ENCODE measurements at places on chromosomes 5 and 9.
A peak's percentile ranks its signal among the peaks of the same experiment; 100 is the strongest.

- DNase-seq, result peak; percentile 67
Measured at GRCh38 chr5:33588654-33589372, 148.0 kb downstream of the TARS1 start.

- DNase-seq, result no peak
Measured at GRCh38 chr5:7425830-7426229, 29.9 kb downstream of the ADCY2 start.

- no peak for DNase-seq
Measured at GRCh38 chr5:34042321-34042720, 692 bp downstream of the C1QTNF3 start.

GRCh38 chr9:27451207-27451797 lies 72.8 kb upstream of the IFNK start:
- DNase-seq, result no peak

GRCh38 chr5:38802125-38802524 lies 43.7 kb upstream of the OSMR start:
- no peak for DNase-seq

DNA sequence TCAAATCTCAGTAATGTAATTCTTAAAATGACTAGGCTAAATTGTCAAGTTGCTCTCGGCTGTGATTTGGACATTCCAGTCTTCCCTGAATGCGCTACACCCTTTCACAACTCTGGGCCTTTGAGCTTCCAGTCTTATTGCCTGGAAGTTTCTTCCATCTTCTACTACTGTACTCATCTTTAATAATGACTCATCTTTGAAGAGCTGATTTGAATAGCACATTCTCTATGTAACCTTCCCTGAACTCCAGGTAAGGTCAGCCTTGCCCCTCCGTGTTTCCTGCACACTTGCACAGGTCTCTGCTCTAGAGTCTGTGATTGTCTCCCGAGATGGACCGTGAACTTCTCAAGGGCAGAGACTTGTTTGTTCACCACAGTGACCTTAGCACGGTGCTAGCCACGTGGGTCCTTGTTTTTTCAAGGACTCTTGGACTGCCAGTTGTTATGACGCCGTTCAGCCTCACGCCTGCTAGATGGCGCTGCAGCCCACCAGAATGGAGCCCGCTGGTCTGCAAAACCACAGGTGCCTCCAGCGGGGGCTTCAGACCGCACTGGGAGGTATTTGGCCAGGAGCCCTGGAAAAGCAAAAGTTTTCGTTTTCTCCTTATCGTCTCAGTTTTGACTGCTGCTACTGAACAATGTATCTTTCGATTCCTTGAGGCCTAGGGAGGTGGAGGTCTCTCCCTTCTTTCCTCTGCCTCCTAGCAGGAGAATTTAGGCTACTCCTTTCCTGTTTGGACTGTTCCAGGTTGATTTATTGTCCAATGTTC lies 44.4 kb downstream of the SEC61B start:
- peak; percentile 86 for DNase-seq

DNA sequence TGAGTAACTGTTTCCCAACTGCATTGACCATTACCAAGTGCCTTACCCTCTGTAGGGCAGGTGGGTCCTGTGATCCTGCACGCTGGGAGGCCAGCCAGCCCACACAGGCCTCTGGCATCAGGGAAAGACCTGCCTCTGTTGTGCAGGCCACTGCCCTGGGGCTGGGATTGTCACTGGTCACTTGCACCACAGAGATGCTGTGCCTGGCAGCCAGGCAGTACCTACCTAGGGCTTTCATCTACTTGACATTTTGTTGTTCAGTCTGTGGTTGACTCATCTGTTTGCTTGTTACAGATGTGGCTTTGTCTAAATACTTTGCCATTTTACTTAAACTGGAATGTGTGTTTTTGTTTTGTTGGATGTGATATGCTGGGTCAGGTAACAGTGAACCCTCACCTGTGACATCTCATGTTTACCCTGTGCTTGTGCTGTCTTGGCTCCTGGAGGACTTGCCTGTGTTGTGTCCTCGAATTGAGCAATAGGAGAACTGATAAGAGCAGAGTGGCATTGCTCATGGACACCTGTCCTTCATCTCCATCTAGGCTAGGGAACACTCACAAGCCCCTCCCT lies 32.8 kb downstream of the SECISBP2 start:
- no peak for DNase-seq

- no peak for DNase-seq
Measured at GRCh38 chr5:21263361-21263760, 1275.4 kb upstream of the CDH18 start.

DNA sequence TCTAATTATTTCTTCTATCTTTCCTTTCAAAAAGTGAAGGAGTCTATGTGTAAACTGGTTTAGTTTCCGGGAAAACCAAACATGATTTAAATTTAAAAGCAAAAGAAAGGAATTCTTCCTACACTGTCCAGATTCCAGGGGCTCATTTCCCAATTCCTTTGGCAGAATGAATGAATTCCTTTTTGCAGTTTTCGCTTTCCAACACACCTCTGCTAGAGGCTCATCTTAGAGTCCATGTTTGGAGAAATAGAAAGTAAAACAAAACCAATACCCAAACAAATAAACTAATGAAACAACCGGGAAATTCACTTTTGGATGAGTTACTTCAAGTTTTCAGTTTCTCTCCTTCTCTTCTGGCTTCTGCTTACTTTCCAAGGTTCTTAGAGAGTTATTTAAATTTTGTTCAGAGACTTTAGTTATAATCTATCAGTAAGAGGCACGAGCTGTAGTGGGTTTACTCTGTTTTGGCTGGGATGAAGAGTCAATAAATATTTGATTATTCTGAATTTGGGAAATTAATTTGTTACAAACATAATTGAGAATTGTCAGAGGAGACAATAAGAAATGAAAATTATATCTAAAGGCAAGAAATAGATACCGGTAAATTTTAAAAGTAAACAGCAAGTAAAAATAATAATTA lies 365.0 kb upstream of the CDH9 start:
- DNase-seq, result no peak

DNA sequence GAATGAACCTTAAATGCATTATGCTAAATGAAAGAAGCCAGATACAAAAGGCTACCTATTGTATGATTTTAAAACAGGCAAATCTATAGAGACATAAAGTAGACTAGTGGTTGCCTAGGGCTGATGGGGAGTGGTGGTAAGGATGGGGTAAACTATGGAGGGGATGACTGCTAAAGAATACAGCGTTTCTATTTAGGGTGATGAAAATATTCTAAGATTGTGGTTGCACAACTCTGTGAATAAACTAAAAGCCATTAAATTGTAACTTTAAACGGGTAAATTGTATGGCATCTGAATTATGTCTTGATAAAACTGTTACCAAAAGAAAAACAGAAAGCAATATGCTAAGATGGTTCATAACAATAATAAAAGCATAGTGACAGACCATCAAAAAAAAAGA lies 21.4 kb downstream of the KLHL3 start:
- DNase-seq, result no peak

GRCh38 chr9:1216532-1216931 lies 166.4 kb downstream of the DMRT2 start:
- no peak for DNase-seq

DNA sequence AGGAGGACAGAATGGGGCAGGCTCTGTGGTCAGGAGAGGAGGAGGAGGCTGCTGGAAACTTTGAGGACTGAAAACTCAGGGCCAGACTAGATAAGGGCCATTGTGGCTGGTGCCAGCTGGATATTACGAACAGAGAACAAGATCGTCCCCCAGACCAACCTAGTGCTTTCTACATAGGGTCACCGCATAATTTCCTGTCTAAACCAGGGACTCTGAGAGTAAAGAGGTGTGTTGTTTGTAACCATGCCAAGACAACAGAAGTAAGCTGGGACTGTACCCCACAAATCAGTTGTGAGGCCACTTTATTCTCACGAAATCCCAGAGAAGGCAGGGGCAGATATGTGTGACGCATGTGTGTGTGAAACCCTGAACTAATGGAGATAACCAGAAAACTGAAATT lies 20.3 kb upstream of the GFPT2 start:
- no peak for DNase-seq

DNA sequence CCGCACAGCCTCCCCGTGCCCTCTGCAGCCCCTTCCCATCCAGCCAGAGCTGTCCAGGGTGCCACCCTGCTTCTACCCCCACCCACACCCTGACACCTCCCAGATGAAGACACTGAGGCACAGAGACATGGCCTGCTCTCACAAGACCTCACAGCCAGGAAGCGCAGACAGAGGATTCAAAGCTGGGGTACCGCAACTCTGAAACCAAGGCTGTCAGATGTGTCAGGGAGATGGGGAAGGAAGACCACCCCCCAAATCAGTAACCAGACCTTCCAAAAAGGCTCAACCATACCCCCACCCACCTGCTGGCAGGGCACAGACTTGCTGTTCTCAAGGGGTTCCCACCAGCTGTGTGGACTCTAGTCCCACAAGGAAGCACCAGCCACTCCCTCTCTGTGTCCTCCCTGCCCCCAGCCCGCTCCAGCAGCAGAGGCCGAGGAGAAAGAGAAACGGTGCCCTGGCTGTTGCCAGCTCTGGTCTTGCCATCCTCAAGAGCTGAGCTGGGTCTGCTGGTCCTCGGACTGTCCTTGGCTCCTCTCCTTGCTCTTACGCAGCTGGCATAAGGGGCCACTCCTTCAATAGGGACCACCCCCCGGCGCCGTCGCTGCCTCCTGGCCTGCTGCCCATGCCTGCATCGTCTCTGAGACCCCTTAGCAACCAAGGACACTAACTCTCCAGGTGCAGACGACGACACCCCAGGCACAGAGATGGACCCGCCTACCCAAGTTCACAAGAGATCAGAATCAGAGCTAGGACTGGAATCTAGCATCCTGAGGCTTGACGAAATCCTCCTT lies 699 bp downstream of the AKNA start:
- DNase-seq, result peak; percentile 43

DNA sequence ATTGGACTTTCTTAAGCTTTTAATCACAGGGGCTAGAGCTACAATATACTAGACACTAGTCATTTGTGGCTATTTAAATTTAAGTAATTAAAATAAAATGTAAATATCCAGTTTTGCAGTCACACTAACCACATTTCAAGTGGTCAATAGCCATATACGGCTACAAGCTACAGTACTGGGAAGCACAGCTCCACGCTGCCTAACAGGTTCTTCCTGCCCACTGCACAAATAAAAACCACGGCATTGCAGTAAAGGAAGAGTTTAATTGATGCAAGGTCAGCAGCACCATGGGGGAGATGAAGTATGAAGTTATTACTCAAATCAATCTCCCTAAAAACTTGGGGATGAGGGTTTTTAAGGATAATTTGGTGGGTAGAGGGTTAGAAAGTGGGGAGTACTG lies 134.1 kb downstream of the LURAP1L start:
- no peak for DNase-seq

DNA sequence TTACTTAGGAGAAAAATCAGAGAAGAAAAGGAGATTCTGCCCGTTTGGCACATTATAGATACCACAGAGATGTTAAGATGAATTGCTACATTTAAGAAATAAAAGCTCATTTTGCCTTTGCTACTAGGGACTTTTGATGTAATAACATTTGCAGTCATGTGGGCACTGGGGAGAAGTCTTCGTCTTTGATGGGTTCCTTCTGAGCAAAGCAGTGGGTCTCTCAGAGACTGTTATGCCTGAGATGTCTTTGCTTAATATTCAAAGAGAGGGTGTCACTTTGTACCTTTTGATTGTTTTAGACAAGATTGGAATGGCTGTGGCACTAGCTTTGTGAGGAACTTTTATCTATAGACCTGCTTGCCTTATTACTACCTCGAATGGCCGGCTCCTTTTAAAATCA lies 25.0 kb downstream of the SLC25A25 start:
- DNase-seq, result no peak

DNA sequence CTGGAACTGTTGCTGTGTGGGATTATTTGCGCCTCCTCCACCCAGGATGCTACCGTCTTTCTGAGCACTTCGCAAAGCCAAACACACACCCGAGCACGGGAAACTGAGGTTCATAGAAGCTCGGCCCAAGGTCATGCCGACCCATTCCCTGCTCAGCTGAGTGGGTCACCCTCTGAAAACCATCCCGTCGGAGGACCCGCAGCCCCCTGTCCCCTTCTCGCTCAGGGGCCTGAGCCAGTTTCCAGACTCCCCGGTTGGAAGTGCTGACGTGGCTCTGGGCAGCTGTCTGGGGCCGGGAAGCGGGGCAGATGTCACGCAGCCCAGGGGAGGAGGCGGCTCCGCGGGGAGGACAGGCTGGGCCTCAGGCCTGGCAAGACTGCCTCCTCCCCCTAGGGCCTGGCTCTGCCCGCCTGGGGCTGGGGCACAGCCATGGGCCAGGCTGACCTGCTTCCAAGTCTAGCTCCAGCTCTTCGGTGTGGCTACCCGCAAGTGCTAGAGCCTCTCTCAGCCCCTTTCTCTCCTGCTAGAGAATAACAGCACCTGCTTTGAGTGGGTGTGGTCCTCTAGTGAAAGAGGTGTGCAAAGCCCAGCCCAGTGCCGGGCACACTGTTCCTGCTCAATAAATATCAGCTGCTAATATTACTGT lies 9.9 kb upstream of the CXXC5 start:
- DNase-seq, result no peak

GRCh38 chr9:98850851-98851729 lies 43.6 kb downstream of the GALNT12 start:
- DNase-seq, result no peak

GRCh38 chr9:90459321-90459720 lies 183.3 kb downstream of the DIRAS2 start:
- no peak for DNase-seq

DNA sequence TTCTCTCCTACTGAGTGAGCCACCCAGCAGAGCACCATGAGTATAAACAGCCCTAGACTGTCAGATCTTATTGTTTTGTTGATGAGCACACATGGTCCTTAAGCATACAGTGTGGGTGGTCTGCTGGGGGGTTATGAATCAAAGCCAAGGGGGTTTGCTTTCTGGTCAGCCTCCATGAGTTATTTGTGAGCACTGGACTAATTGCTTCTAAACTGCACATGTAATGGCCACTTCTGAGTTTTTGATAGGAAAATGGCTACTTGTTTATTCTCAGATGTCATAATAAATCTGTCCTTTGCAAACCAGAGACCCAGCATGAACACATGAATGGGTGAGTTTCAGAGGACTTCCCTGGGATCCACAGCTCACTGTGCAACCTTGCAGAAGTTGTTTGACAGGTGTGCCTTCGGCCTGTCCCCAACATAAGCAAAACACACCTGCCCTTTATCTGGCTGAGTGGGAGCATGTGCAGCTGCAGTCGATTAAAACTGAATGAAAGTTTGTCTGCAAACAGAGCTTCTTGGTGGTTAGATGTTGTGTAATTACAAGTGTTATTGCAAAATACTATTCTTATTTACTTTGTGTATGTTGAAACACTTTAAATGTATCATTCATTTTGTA lies 35.9 kb downstream of the MAMDC2 start:
- DNase-seq, result no peak

- DNase-seq, result peak; percentile 85
Measured at GRCh38 chr5:144189800-144190429, 19.2 kb downstream of the KCTD16 start.

DNA sequence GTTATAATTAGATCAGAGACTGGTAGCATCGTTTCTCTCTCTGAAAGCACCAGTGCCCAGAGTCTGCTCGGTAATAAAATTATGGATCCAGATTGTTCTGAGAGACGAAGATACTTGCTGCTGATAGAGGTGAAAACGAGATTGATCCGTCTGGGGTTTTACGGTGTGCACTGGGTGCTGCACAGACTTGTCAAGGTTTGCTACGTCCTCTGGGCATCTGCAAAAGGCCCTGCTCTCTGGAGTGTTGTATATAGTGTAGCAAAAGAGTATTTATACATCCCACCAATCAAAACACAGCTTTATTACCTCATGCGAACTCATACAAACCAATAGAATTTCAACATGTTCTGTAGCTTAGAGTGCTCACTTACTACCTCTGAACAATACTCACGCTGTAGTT lies 219.3 kb downstream of the PBX3 start:
- DNase-seq, result no peak

Data from activated CD8-positive, alpha-beta T cell treated with anti-CD3 and anti-CD28 coated beads for 36 hours (primary cell).